ENCODE measurements at places on chromosomes 6 and 20. TPM values are rescaled to one million over a fixed set of nuclear protein-coding genes. Genes with fewer than 3 reads are reported as not detected.

Gene OR2H2
- total RNA-seq = not detected

Gene PRIM2
- 55.4 TPM for total RNA-seq

Gene RBBP8NL
- not detected for total RNA-seq

Gene PROKR2
- total RNA-seq = not detected

Gene SNRPB2
- 42.7 TPM for total RNA-seq

Gene PGC
- not detected for total RNA-seq

Gene SPACA1
- total RNA-seq = not detected

Gene VNN1
- not detected for total RNA-seq

Gene PRSS35
- total RNA-seq = 3.2 TPM

Gene OSTM1
- 56.1 TPM for total RNA-seq

Gene GRIK2
- total RNA-seq = 0.25 TPM

Gene SLC24A3
- total RNA-seq = not detected

Gene ARMC12
- total RNA-seq = 0.22 TPM

Gene GDAP1L1
- not detected for total RNA-seq

Gene TMC2
- total RNA-seq = not detected

Gene EMILIN3
- under 0.01 TPM for total RNA-seq

Gene SLPI
- not detected for total RNA-seq
